ENCODE measurements at places on chromosomes 6 and 20.

DNA sequence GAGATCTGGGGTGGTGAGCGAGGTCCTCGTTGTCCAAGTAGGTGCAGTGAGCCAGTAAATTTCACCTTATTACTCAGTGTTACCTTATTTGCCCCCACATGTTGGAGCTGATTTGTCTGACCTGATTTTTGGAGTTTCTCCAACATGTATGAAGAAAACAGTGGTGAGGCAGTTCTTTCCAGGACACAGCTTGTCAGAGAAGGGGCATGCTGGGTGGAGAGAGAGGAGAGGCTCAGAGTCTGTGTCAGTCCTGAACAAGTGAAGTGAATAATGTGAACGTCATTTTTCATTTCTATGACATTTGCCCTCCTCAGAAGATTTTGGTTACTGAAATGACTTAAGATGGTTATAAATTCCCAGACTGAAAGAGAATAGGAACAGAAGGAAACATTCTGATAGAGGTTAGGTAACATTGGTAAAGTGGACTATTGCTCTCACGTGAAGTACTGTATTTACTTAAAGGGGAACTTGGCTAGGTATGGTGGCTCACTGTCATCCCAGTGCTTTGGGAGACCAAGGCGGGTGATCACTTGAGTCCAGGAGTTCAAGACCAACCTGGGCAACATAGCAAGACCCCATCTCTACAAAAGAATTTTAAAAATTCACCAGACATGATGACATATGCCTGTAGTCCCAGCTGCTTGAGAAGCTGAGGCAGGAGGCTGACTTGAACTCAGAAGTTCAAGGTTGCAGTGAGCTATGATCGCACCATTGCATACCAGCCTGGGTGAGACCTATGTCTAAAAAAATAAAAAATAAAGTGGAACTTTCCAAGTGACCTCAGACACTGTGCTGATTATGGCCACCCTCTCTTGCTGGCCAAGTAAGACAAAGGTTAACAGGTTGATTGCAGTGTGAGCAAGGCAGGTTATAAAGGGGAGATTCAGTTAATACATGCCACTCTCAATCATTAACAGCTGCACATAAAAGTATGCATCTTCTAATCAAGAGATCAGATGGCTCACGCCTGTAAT, 184.3 kb downstream of the EDN1 start:
- DNase-seq = no peak

DNA sequence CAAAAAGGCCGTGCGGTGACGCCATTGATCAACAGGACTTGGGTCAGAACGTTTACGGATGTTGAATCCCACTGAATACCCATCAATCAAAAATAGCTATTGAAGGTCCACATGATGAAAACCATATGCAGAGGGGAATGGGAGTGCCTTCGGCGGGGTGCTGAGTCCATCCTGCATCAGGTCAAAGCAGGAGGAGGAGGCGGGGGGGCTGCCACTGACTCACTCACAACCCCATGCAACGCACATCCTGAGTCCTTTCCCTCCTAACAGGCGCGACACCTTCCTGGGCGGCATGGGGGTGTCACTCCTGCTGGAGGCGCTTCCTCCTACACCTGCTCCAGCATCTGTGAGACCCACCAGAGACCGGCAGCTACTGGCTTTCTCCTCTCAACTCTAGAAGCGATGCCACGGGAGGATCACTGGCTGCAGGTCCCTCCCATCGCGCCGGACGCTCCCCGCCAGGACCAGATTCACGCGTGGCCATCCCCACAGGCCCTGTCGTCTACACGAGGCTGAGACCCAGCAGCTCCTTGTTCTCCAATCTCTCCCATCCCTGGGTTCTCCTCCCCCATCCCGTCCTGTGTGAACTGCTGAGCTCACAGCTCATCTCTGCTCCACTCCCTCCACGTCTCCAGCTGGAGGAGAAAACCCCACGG, 170.6 kb upstream of the THBS2 start:
- no peak for DNase-seq

- no peak for DNase-seq
These were observed 521 bp upstream of the RAD21L1 start for GRCh38 chr20:1225263-1225782.

DNA sequence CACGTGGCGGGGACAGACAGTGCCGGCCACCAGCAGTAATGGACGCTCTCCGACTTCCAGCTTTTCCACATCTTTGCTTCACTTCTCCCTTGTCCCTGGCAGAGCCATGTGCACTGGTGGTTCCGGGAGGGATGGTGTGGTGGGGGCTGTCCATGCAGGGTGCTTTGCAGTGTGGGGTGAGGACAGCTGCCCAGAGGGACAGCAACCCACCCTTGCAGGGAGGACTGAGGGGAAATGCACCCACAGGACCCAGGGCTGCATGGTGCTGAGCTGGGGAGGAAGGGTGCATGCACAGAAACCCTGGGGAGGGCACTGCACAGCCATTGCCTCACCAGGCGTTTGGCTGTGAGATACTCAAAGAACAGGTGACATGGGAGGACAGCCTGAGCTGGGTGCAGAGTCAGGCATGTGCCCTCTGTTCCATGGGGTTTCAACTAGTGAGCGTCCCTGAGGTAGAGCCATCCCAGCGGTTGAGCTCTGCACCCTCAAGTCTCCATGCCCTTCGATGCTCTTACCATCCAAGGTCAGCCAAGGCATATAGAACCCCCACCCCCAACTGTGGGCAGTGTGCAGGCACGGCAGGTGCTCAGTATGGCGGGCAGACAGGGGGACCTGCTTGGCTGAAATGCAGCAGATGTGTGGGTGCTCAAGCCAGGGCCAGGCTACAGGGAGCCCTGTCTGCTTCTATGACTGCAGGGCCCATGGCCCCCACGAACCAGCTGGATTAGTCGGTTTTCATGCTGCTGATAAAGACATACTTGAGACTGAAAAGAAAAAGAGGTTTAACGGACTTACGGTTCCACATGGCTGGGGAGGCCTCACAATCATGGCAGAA, 239.7 kb downstream of the TTLL2 start:
- no peak for DNase-seq

DNA sequence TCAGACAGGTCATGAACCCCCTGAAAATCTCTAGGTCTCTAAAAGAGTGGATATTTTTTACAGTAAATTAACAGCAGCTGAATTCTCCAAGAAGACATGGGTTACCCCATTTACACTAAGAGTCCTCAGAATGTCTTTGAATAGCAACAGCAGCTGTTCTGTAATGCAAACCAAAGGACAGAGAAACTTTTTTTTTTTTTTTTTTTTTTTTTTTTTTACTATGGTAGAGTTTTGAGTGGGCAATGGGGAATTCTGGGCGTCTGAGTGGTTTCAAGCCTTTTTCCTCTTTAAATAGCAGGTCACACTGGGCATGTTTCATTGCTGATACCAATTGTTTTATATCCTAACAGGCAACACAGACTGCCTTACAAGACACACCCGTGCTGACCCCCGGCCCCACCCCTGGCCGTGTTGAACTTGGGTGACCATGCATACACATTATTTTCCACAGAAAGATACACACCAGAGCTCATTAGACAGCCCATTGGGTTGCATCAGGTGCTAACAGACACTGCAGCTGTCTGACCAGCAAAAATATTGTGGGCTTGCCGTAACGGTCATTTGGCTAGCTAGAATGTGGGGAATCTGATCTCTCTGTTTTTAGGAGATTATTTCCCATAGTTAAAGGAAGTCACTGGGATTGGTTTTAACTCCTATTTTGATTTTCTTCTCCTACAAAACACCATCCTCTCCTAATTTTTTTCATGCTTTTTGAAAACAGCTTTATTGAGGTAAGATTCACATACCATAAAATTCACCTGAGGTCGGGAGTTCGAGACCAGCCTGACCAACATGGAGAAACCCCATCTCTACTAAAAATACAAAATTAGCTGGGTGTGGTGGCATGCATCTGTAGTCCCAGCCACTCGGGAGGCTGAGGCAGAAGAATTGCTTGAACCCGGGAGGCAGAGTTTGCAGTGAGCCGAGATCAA, 26.7 kb upstream of the IRF4 start:
- no peak for DNase-seq

DNA sequence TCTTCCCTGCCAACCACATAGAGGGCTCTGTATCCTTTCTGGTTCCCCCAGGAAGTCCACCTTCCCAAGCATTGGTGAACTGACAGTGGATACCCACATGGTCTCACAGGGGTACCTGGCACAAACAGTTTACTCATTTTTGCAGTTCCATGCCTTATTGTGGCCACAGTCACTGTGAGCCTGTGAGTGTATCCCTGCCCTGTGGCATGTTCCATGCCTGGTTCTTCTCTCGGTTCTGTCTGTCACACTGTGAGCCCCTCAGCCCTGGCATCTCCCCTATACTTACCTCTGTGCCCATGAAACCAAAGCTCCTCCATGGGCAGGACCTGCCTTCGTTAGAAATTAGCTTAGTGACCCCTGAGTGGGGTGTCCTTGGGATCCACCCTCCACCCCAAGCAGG, 107.8 kb downstream of the TOX2 start:
- no peak for DNase-seq

GRCh38 chr6:71123051-71123450, 165.6 kb upstream of the OGFRL1 start:
- DNase-seq = no peak

GRCh38 chr6:157036245-157036711, 259.1 kb downstream of the ARID1B start:
- no peak for DNase-seq

DNA sequence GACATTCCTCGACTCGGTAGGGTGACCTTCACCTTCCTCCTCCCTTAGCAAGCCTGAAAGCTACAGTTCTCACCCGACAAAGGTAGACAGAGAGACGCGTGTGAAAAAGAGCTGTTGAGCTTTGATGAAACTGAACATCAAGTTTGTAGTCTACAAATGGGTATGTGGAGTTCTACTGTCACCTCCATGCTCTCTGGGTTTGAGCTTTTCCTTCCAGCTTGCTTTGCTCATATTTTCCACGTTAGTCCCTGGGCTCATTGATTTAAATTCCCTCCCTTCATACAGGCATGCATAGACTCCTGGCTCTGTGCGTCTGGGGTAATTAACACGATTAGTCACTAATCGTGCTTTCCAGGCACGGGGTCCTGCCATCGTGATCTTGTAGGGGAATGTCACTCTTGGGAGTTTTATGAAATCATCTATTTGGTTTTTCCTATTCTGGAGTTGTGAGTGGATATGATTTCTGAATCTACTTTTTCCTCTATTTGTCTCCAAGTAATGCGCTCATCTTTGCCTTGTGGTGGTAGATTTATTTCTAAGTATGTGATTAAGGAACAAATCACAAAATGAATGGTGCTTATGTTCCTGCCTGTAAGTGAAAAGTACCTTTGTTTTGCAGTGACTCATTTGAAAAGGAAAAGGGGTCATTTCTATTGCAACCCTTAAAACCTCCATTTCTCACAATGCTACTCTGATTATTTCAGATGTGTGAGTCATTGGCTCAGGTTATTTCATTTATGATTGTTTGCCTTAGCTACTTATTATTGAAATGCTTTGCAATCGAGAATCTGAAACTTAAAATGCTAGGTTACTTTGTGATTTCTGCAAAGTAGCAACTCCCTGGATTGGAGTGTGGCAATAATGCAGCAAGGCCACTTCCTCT, 154.6 kb downstream of the ZDHHC14 start:
- DNase-seq = no peak

- no peak for DNase-seq
These were observed 84.7 kb upstream of the ELOVL5 start for GRCh38 chr6:53433261-53433950.

DNA sequence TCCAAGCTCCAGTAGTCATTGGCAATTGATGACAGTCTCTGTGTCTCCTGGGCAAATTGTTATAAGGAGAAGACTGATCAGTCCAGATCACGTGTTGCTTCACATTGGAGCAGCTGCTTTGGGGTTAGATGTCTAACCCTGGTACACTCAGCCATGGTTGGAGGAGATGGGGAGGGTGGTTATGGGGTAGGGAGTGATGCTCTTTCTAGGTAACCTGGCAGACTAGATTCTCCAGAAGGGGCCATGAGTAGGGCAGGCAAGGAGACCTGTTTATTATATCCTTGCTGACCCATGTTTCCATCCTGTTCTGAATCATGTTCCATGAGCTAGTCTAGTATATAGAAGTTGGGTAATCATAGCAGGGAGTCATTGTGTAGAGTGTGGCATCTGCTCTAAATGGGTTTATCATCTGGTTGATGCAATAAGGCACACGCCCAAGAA, 50.8 kb upstream of the BACH2 start:
- DNase-seq = no peak

- no peak for DNase-seq
These were observed 2.3 kb upstream of the TLDC2 start for GRCh38 chr20:36873498-36874189.

DNA sequence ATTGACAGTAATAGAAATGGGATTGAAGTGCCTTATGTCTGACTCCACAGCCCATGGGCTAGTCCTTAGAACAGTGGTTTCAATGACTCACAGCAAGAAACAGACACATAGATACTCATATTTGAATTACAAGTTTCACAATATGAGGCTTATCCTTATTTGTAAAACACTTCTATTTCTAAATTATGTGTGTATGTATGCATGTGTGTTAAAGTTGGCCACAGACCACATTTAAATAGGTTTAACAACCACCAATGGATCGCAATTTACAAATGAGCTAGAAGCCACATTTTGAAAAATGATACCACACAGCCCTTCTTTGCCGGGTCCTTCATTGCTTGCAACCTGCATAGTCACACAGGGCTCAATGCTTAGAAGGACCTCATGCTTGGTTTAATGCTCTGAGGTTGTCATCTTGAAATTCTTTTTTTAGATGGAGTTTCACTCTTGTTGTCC, 157.8 kb upstream of the PREP start:
- no peak for DNase-seq

- no peak for DNase-seq
These were observed 67.1 kb upstream of the KCNQ5 start for GRCh38 chr6:72554761-72555221.

DNA sequence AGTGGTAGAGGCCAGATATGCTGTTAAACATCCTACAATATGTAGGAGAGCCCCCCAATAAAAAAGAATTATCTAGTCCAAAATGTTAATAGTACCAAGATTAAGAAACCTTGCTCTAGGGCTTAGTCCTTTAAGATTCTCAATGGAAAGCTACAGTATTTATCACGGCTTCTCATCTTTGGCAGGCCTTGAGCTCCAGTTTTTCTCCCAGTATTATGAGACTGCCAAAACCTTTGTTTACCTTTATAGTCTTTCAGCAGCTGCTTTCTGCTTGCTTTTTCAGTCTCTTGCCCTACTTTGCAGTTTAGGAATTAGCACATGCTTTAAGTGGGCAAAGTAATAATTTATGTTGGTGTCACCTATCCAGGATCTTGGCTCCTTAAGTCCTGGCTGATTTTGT, 59.7 kb downstream of the NHLRC1 start:
- DNase-seq = no peak
